Vagina (tissue), 2 donors: ENCODE measurements at places on chromosomes 11 and 22.
A peak's percentile ranks its signal among the peaks of the same experiment; 100 is the strongest.

GRCh38 chr22:30615543-30615954, 8.6 kb downstream of the TCN2 start:
- H3K4me3 ChIP-seq, result no peak overlapping the region
- no peaks in the 10 kb centered on the region for H3K36me3 ChIP-seq
- no peak for DNase-seq
- no peaks in the 10 kb centered on the region for H3K27me3 ChIP-seq

- H3K27me3 ChIP-seq, result no peaks in the 10 kb centered on the region
- H3K4me3 ChIP-seq, result no peak overlapping the region
- H3K36me3 ChIP-seq, result no peaks in the 10 kb centered on the region
- H3K4me1 ChIP-seq, result no peaks in the 10 kb centered on the region
- DNase-seq, result no peak
Measured at GRCh38 chr11:23079382-23079813, 219.1 kb upstream of the CCDC179 start.

- no peak overlapping the region for H3K4me3 ChIP-seq
- peaks cover 24% of the 10 kb centered on the region for H3K4me1 ChIP-seq
- no peak for DNase-seq
- no peak overlapping the region for H3K27ac ChIP-seq
- H3K36me3 ChIP-seq, result no peaks in the 10 kb centered on the region
- no peaks in the 10 kb centered on the region for H3K27me3 ChIP-seq
Measured at GRCh38 chr22:20210473-20211059, 57.6 kb downstream of the RTN4R start.

DNA sequence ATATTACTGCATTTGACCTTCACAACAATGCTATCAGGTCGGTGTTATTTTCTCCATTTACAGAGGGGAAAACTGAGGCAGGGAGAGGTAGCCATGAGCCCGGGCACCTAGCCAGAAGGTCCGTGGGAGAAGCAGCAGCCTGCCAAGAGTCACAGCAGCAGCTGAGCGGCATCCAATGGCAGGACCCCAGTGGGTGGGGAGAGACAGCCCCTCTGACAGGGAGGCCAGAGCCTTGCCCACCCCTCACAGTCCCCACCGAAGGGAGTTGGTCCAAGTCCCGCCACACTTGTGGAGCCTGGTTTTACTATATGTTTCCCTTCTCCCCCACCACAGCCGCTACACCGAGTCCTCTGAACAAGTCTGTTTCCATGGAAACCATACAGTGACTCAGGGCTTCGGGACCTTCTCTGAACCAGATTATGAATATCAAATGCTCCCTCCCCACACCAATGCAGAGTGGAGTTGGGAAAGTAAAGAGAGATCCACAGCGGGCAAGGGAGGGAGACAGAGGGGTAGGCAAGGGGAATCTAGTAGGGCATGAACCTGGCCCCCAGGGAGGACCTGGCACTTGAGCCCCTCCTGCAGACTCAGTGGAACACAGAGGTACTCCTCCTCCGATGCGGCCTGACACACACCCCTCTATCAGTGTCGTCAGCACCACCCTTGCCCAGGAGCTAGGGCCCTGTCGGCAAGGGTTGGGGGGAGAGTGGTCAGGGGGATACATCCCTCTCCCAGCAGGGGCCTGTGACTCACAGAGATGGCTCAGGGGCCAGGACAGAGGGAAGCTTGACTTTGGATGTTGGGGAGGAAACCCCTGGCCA, 2.5 kb downstream of the CHST1 start:
- H3K4me3 ChIP-seq, result no peak overlapping the region
- H3K27me3 ChIP-seq, result no peaks in the 10 kb centered on the region
- DNase-seq, result no peak

DNA sequence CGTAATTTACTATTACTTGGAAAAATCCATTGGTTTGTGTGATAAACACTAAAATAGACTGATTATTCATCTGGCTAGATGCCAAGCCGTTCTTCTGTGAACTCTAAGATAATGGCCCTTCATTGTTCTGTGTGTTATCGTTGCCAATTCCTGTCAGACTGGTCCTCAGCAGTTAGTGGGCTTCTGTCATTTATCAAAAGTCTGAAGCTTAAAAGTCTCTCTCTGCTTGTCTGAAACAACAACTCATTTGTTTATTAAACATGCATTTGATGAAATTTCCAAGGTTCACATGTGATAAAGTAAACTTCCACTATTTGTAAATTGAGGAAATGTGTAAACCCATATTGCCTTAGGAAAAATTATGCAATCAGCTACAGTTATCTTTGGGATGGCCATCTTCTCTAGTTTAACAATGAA, 21.1 kb upstream of the RDX start:
- H3K27me3 ChIP-seq, result no peaks in the 10 kb centered on the region
- no peak for DNase-seq
- H3K4me1 ChIP-seq, result no peaks in the 10 kb centered on the region
- no peaks in the 10 kb centered on the region for H3K36me3 ChIP-seq

DNA sequence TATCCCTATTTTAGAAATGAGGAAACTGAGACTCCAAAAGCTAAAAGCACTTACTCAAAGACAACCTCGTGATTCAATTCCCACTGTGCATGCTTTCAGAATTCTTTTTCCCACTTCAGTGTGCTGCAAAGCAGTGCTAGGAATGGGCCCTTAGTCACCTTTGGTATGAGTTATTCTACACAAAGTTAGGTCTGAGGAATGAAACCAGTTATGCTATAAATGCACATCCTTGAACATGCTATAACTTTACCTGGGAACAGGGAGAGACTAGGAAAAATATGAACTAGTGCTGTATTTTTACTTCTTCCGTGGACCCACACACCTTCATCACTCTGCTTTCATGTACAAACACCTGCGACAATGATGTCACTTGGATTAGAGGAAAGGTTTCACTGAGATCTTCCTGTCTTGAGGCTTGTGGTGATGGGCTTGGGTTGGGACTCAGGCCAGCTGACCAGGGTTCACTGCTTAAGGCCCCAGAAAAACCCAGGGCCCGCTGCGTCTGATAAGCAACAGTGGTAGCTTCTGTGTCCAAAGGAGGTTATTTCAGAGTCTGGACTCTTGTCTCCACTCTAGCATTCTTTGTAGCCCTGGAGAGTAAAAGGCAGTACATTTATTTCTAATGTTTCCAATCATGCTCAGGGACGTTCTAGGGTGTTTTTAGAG, 81.6 kb downstream of the ZC3H12C start:
- H3K27ac ChIP-seq, result no peak overlapping the region
- H3K4me3 ChIP-seq, result no peak overlapping the region
- no peaks in the 10 kb centered on the region for H3K27me3 ChIP-seq

GRCh38 chr11:105975128-105975527, 46.9 kb downstream of the MSANTD4 start:
- no peak overlapping the region for H3K27ac ChIP-seq
- DNase-seq, result no peak
- no peak overlapping the region for H3K4me3 ChIP-seq
- H3K27me3 ChIP-seq, result no peaks in the 10 kb centered on the region
- H3K36me3 ChIP-seq, result no peaks in the 10 kb centered on the region

- peak overlapping the region; percentile 0 for H3K4me3 ChIP-seq
- H3K27ac ChIP-seq, result peak overlapping the region; percentile 3
- H3K27me3 ChIP-seq, result no peaks in the 10 kb centered on the region
Measured at GRCh38 chr11:114073007-114073827, 13.7 kb downstream of the ZBTB16 start.

DNA sequence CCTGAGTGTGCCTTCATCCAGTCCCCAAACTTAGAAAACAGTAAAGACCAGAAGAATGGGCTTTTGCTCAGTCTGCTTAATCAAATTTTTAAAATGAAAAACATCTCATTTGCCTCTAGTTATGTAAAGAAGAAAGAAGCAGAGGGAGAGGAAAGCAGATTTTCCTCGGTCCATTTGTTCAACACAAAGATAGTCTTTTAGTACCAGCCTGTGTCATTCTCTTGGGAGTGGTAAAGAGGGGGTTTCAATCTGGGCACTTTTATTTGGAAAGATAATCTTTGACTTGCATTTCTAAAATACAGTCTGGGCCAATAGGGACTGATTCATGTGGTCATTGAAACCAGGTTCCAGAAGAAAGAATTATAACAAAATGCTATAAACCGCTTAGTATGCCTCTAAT, 29.5 kb downstream of the KREMEN1 start:
- H3K27me3 ChIP-seq, result no peaks in the 10 kb centered on the region
- H3K4me3 ChIP-seq, result no peak overlapping the region
- no peak overlapping the region for H3K27ac ChIP-seq
- H3K4me1 ChIP-seq, result no peaks in the 10 kb centered on the region
- H3K36me3 ChIP-seq, result peaks cover 10% of the 10 kb centered on the region

- peaks cover 93% of the 10 kb centered on the region for H3K36me3 ChIP-seq
- peaks cover 17% of the 10 kb centered on the region for H3K4me1 ChIP-seq
Measured at GRCh38 chr11:62567018-62567633, 6.6 kb downstream of the EEF1G start.

- no peaks in the 10 kb centered on the region for H3K27me3 ChIP-seq
- H3K27ac ChIP-seq, result no peak overlapping the region
- no peaks in the 10 kb centered on the region for H3K36me3 ChIP-seq
- H3K4me3 ChIP-seq, result no peak overlapping the region
- H3K4me1 ChIP-seq, result peaks cover 43% of the 10 kb centered on the region
- DNase-seq, result no peak
Measured at GRCh38 chr11:133943950-133944698, 12.6 kb downstream of the IGSF9B start.

DNA sequence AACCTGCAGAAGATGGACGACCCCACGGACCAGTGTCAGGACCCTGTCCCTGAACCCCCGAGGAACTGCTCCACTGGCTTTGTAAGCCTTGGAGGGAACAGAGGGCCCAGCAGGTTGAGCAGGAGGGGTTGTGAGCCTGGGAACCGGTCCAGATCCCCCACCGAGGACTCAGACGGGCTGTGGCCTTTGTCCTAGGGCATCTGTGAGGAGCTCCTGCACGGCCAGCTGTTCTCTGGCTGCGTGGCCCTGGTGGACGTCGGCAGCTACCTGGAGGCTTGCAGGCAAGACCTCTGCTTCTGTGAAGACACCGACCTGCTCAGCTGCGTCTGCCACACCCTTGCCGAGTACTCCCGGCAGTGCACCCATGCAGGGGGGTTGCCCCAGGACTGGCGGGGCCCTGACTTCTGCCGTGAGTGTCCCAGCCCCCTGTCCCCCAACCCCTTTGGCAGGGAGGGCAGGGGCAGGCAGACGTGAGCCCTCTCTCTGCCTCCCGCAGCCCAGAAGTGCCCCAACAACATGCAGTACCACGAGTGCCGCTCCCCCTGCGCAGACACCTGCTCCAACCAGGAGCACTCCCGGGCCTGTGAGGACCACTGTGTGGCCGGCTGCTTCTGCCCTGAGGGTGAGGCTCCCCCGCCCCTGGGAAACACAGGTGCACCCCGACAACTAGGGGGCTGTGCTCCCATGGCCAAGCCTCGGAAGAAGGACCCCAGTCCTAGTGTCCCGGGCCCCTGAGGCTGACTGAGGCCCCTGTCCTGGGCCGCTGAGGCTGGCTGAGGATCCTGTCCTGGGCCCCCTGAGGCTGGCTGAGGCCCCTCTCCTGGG, 6.4 kb downstream of the MUC5AC start:
- H3K27me3 ChIP-seq, result no peaks in the 10 kb centered on the region
- no peaks in the 10 kb centered on the region for H3K36me3 ChIP-seq
- no peak for DNase-seq
- no peaks in the 10 kb centered on the region for H3K4me1 ChIP-seq
- H3K27ac ChIP-seq, result no peak overlapping the region

DNA sequence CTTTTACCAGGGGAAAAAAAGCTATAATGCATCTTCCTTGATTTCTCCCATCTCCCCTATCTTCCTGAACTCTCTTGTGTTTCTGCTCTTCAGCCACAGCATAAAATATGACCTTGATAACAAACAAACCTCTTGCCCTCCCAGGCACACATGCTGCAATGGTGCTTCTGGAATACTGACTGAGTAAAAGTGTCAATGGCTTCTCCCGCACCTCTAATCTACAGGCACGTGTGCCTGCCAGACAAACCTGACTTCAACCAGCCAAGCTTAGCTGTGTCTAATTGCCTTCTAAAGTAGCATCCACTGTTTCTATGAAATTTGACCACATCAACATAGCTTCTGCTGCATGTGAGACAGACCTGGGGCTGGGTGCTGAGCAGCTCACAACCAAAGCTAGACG, 12.7 kb downstream of the OPCML start:
- no peaks in the 10 kb centered on the region for H3K27me3 ChIP-seq
- no peaks in the 10 kb centered on the region for H3K36me3 ChIP-seq
- no peak overlapping the region for H3K4me3 ChIP-seq

- H3K27me3 ChIP-seq, result no peaks in the 10 kb centered on the region
- peak overlapping the region; percentile 78 for H3K27ac ChIP-seq
- no peaks in the 10 kb centered on the region for H3K36me3 ChIP-seq
Measured at GRCh38 chr11:61830237-61831105, 2.4 kb downstream of the FADS2 start.

- H3K27me3 ChIP-seq, result no peaks in the 10 kb centered on the region
- no peak overlapping the region for H3K4me3 ChIP-seq
- DNase-seq, result no peak
- H3K36me3 ChIP-seq, result no peaks in the 10 kb centered on the region
- H3K27ac ChIP-seq, result no peak overlapping the region
Measured at GRCh38 chr11:28983780-28984179, 875.6 kb downstream of the METTL15 start.

DNA sequence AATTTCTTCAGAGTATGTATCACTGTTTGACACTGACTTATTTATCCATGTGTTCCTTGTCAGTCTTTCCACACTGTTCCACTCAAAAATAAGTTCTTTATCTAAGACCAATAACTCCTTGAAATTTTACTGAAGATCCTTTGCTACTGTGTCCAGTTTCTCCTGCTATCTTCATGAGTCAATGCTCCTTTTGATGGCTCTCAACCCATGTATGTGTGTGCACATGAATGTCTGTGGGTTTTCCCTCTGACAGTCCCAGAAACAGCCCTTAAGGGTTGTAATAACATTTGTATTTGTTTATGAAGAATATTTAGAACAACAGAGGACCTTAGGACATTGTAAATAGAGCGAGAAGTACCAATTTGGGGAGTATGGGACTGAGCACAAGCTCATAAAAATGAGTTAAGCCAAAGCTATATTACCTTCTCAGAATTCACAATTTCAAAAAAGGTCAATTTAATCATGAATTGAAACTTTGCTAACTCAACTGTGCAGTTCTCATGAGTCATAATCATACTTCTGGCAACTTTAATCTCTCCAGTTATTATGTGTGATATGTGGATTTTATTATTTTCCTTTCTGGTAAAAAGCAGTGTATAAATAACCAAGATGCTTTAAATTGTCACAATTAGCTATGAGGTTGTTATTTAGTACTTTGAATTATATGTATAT, 533.6 kb downstream of the CNTN5 start:
- H3K4me3 ChIP-seq, result no peak overlapping the region
- no peaks in the 10 kb centered on the region for H3K4me1 ChIP-seq
- no peak overlapping the region for H3K27ac ChIP-seq
- DNase-seq, result no peak
- H3K36me3 ChIP-seq, result no peaks in the 10 kb centered on the region

GRCh38 chr22:17217179-17217578, 2.1 kb downstream of the ADA2 start:
- H3K4me3 ChIP-seq, result no peak overlapping the region
- no peak for DNase-seq
- H3K36me3 ChIP-seq, result no peaks in the 10 kb centered on the region
- H3K27ac ChIP-seq, result no peak overlapping the region

GRCh38 chr11:61141601-61142028, 19.6 kb downstream of the VPS37C start:
- H3K27me3 ChIP-seq, result no peaks in the 10 kb centered on the region
- no peak overlapping the region for H3K4me3 ChIP-seq
- DNase-seq, result no peak
- no peaks in the 10 kb centered on the region for H3K36me3 ChIP-seq
